Stimulated activated CD4-positive, alpha-beta T cell treated with anti-CD3 and anti-CD28 coated beads, TNF-alpha, amount 100 ng/mL, for 24 hours (primary cell): ENCODE measurements at places on chromosomes 16 and 17.

DNA sequence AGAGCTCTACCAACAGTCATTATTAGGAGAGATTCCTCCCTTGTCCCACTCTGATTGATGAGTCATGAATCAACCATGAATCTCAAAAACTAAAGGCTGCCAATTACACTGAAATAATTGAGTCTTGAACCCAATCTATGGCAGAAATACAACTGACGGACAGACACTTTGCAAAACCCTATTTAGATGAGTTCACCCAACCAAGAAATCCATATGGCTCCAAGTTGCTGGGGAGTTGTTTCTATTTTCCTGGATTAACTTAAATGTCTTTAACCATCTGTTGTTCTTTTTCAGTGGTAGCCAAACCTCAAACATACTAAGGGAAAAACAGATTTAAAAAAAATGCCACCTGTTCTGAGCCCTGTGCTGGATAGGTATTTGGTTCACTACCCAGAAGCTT is 151.0 kb downstream of the SHISA9 start:
- DNase-seq, result no peak

DNA sequence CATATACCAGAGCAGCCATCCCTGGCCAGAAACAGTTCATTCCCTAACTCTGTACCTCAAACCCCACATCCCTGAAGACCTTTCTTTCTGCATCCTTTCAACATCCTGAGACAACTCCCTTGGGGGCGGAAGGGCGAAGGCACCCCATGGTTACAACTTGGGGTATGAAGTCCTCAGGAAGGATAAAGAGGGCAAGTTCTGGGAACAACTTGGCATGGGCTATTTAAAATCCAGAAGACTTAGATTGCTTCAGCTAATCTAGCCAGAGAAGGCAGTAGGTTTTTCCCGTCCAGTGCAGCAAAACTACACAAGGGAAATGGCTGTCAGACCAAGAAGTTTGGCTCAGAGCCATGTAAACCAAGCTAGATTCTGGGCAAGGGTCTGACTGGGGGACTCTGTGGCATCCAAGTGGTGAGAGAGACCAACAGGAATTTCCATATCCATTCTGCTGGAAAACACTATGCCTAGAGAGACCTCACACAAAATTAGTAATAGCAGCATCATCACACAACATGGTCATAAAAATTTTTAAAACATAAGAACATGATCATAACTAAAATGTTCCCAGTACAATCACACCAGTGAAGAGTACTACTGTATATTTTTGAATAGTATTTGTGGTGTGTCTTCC is 113.2 kb downstream of the CDYL2 start:
- DNase-seq, result no peak

GRCh38 chr16:84827897-84828296 is 8.1 kb downstream of the CRISPLD2 start:
- no peak for DNase-seq

DNA sequence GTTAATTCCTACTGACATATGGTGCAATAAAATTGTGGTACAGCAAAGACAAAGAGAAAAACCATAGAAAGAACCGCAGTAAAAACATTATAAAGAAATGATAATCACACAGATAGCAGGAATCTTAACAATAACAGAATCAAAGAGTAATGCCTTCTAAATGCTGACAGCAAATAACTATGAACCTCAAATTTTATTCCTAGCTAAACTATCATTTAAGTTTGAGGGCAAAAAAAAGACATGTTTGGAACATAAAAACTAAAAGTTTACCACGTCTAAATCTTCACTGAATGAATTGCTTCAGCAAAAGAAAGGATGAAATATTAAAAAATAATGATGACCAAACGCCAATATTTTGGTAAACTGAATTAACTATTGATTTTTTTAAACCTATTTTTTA is 135.8 kb downstream of the CPPED1 start:
- no peak for DNase-seq

GRCh38 chr16:8619671-8620370 is 1.7 kb upstream of the METTL22 start:
- DNase-seq, result no peak

DNA sequence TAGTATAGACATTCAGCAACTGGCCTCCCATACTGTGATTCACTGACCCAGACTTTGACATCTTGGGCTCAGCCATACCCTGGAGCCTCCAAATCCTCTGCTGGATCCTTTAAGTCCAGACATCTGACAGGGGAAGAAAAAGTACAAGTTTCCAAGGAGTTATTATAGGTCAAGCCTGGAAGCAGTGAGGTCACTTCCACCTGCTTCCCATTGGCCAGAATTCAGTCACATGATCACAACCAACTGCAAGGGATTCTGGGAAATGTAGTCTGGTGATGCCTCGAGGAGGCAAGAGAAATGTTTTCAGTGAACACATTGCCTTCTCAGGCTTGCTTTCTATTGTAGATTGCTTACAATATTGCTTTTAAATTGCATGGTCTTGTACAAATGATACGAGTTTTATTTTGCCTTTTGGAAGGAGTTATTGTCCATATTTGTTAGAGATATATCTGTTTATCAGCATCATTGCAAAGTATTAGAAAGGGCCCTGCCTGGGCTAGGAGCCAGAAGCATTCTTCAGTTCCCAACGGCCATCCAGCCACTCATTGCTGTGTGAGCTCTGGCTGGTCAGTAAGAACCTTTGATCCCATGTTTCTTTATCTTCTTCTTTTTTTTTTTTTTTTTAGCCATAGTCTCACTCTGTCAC is 696.9 kb downstream of the WWOX start:
- no peak for DNase-seq
